Heart left ventricle (tissue), 16 donors: ENCODE measurements at places on chromosomes 5 and 9.

DNA sequence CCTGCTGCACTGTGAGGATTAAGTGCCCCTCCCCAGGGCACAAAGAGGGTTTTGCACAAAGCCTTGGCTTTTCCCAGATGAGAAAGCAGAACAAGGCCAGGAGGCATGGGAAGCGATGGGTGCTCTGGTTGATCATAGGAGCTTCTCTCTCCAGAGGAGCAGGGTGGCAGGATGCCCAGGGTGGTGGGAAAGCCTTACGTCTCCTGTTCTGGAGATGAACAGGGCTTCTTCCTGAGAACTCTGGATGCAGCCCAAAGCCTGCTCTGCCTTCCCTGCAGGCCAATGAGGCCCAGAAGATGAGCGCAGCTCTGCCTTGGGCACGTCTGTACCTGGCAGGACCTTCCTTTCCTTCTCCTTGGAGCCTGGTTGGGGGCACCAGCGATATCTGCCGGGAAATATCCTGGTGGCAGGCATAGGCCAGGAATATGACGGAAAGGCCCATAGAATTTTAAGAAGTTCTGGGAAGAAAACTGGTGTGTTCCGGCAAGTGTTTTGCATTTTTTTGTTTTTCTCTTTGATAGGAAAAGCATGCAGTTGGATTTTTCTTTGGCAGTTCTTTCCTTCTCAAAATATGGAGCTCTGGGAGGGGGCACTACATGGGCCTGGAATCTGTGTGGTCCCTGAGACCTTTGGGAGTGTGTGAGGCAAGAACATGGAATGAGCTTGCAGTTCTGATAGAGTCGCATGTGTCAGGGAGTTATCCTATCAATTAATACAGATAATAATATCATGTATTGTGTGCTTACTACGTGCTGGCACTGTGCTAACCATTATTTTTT lies 253.2 kb upstream of the KLF4 start:
- DNase-seq, result no peak

- peak; percentile 67 for DNase-seq
Measured at GRCh38 chr5:139668064-139668880, 20.1 kb downstream of the CXXC5 start.

DNA sequence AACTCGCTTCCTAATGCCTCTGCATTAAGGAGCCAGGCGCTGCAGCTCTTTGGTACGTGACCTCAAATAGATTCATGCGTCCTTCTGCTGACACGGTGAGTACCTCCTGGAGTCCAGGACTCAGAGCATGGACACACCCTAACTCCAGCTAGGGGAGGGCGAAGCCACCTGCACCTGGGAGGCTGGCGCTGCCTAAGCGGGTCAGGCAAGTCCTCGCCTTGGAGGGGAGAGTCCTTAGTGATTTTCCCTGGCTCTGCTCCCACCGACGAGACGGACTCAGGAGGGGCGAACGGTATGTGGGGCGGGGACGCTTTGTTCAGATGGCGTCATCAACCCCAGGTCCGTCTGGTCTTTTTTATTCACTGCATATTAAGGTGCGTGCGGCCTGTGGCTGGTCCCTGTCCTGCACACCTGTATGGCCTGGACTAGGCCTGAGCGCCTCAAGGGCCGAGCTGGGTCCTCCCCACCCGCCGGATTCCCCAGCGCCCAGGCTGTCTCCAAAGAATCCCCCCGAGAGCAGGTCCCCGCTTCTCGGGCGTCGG lies 50.3 kb downstream of the NSUN2 start:
- no peak for DNase-seq

- DNase-seq, result no peak
Measured at GRCh38 chr5:96083361-96083881, 121.8 kb upstream of the ELL2 start.

DNA sequence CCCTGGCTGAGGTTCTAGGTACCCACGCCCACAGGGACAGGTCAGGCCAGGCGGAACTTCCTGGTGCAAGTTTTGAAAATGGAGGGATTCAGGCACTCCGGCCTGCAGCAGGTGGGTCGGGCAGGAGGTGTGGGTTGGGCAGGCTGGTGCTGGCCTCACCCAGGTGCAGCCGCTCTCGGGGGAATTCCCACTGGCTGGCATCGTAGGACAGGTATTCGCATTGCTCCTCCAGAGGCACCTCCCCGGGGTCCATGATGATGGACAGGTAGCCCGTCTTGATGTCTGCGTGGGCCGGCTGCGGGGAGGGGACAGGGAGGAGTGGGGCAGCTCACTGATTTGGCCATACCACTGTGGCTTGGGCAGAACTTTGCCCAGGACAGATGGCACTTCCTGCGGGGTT lies 28.7 kb upstream of the SCGB3A1 start:
- no peak for DNase-seq

- DNase-seq, result no peak
Measured at GRCh38 chr9:72935595-72935994, 17.3 kb downstream of the ALDH1A1 start.

DNA sequence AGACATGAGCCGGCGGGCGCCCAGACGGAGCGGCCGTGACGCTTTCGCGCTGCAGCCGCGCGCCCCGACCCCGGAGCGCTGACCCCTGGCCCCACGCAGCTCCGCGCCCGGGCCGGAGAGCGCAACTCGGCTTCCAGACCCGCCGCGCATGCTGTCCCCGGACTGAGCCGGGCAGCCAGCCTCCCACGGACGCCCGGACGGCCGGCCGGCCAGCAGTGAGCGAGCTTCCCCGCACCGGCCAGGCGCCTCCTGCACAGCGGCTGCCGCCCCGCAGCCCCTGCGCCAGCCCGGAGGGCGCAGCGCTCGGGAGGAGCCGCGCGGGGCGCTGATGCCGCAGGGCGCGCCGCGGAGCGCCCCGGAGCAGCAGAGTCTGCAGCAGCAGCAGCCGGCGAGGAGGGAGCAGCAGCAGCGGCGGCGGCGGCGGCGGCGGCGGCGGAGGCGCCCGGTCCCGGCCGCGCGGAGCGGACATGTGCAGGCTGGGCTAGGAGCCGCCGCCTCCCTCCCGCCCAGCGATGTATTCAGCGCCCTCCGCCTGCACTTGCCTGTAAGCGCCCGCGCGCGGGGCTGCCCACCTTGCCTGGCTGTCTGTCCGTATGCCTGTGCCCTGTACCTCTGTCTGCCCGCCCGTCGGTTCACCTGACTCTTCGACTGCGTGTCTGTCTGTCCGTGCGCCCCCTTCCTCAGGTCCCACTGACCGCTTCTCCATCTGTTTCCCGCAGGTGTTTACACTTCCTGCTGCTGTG lies 412 bp downstream of the FGF18 start:
- DNase-seq, result peak; percentile 56

DNA sequence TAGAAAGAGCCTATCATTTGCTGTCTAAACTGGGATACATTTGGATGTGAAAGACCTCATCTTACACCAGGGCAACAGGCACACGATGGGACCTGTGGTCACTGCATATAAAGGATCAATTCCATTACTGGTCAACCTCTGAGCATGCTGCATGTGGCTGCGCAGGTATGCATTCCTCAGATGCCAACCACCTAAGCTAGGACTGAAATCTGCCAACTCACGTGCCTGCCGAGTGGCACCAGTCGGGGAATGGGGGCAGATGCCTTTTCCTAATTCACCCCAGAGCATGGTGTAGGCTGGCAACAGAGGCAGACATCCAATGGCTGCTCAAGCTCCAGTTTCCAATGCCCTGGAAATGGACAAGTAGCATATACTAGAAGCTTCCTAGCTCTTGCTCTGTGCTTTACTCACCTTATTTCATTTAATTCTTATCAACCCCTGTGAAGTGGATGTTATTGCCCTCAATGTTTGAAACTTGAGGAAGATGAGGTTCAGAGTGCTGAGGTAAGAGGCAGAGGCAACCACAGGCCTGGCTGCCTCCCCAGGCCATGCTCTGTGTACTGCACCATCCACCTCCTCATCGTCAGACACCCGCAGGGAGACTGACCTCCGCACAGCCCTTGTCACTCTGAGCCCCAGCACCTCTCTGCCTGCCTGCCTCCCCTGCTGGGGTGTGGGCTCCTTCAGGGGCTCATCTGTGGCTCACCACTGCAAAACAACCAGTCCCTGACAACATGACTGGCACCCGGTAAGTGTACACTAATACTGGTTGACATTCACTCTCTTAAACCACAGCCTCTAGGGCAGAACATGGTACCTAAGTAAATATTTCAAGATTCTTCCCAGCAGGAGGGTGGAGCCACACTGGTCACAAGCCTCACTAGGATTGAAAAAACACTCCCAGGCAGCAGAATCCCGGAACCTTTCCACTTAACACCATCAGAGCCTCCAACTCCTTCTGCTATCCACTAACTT lies 228.5 kb downstream of the CRB2 start:
- DNase-seq, result no peak

DNA sequence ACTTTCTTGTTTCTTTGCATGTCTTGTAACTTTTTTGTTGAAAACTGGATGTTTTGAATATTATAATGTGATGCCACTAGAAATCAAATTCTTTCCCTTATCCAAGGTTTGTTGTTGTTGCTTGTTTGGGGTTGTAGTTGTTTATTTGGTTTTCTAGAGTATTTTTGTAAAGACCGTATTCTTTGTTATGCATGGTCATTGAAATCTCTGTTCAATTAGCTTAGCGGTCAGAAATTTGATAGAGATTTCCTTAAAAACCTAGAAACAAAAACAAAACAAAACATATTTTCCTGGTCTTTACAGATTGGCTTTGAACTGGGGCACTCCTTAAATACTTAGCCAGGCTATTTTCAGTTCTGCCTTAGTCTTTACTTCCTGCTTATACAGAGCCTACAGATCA lies 21.9 kb downstream of the SOX30 start:
- no peak for DNase-seq

GRCh38 chr9:129774791-129775447 lies 22.1 kb upstream of the PTGES start:
- no peak for DNase-seq

GRCh38 chr5:140083120-140083519 lies 30.8 kb upstream of the PURA start:
- DNase-seq, result no peak

- DNase-seq, result no peak
Measured at GRCh38 chr9:127181595-127182190, 59.3 kb upstream of the ANGPTL2 start.

- no peak for DNase-seq
Measured at GRCh38 chr5:160011471-160011870, 2.5 kb downstream of the TTC1 start.

- no peak for DNase-seq
Measured at GRCh38 chr5:128237000-128237399, 153.4 kb downstream of the SLC12A2 start.

DNA sequence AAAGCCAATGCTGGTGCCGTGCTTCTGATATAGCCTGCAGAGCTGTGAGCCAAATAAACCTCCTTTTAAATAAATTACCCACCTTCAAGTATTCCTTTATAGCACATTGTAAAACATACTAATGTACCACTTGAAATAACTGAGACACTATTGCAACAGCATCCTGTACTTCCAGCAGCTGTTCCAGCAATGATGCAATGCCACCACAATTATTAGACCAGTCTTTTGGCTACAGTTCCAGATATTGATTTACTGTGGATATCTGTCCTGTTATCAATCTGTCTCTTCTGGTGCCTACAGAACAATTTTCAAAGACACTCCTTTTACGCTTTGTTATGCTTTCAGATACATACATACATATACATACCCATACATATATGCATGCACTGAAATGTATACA lies 567.9 kb downstream of the TAF11L14 start:
- no peak for DNase-seq

DNA sequence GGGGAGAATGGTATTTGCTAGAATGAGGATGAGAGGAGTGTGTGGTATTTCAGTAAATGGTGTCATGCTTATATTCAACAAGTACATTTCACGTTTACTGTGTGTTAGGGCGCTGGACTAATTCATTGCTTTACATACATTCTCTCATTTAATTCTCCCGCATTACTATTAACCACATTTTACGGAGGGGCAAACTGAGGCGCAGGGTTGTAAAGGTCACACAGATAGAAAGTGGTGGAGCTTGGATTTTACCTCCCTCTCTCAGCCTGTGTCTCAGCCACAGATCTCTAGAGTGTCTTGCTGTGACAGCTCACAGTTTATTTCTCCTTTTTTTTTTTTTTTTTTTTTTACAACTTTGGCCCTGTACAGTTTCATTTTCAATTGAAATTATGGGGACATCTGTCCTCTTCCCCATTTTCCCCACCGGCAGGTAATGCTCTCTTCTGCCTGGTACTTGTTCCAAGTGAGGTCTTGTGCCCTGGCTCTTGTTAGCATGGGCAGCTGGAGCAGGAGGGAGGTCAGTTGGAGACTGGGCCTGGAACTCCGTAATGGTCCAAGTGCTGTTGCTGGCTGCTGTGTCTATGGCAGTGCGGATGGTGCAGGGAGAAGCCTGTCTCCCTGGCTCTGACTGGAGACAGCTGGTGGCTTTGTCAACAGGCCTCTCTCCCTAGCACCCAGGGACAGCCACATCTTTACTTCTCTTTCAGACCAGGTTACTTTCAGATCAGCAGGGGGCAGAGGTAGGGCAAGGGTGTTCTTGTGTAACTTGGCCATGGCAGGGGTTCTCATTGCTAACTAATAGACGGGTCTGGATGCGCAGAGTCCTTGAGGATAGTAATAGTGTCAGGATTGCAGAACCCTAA lies 20.5 kb upstream of the NDST1 start:
- no peak for DNase-seq

GRCh38 chr5:178777520-178777919 lies 47.1 kb upstream of the ZNF354A start:
- DNase-seq, result no peak

- no peak for DNase-seq
Measured at GRCh38 chr5:10248378-10249260, 1.1 kb downstream of the ATPSCKMT start.

GRCh38 chr9:135960411-135961276 lies 529 bp downstream of the UBAC1 start:
- peak; percentile 35 for DNase-seq

DNA sequence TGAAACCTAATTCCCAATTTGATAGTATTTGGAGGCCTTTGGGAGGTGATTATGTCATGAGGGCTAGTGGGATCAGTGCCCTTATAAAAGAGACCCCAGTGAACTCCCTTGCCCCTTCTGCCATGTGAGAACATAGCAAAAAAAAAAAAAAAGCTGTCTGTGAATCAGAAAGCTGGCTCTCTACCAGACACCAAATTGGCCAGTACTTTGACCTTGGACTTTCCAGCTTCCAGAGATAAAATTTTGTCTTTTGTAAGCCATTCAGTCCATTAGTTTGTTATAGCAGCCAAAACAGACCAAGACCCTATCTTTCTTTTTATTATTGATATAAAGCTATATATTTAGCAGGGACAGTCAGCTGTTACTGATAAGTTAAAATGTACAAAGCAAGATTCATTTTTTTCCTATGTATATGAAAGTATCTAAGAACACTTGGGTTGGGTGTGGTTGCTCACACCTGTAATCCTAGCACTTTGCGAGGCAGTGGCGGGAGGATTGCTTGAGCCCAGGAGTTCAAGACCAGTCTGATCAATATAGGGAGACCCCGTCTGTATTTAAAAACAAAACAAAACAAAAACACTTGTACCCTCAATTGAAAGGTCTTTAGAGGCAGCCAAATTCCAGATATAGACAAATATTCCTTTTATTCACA lies 8.1 kb upstream of the C5orf24 start:
- DNase-seq, result no peak

GRCh38 chr5:152529440-152529839 lies 124.4 kb upstream of the NMUR2 start:
- no peak for DNase-seq

GRCh38 chr9:15824310-15824709 lies 271.5 kb downstream of the CCDC171 start:
- no peak for DNase-seq

- DNase-seq, result no peak
Measured at GRCh38 chr9:87840134-87840533, 42.5 kb upstream of the SPATA31E1 start.
